Activated T-helper 1 cell treated with anti-CD3 and anti-CD28 coated beads, Interleukin-12 subunit alpha, Interleukin-12 subunit beta, Interleukin-2, Interleukin-4 antibody, amounts not matched to agents 30 ng/mL and 10 ng/mL and 1 ng/mL, durations not matched to agents 14 hours and 24 hours and 36 hours (primary cell): ENCODE measurements at places on chromosomes 6 and 20. TPM values are rescaled to one million over a fixed set of nuclear protein-coding genes. Genes with fewer than 3 reads are reported as not detected.

DNA sequence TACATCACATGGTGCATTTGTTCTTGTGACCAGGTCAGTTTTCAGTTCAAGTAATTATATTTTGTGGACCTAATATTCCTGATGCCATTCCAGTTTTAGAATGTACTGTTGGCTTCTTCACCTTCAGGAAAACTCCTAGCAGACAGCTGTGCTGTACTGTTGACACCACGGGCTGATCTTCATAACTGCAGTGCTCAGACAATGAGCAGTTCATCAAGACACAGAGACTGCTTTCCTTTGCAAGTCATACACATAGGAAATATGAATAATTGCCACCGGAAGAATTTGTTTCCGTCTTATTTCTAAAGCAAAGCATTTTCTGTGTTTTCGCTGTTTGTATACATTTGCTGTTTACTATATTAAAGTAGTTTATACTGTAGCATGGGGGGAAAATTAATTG, 89.8 kb downstream of the C6orf118 start:
- no peak for DNase-seq

GRCh38 chr20:55132523-55132922, 657.1 kb downstream of the DOK5 start:
- DNase-seq = no peak

GRCh38 chr6:90044182-90044832, 150.0 kb downstream of the GJA10 start:
- DNase-seq = no peak

- DNase-seq = no peak
Observed at GRCh38 chr6:165807249-165807960, 144.4 kb upstream of the PDE10A start.

DNA sequence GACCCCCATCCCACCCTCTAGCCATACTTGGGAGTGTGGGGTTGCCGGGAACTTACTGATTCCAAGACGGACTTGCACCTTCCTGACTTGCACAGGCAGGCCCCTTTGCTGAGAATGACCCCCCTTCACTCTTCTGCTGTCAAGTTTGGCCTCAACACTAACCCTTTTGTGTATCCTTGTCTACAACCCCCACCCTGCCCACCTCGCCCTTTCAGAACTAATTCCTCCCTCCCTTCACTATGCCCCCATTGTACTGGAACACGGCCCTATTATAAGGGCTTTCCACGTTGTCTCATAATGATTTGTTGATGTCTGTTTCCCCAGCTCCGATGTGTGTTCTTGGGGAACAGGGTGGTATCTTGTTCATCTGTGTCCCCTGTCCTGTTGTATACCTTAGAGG, 4.4 kb upstream of the NEDD9 start:
- DNase-seq = no peak

DNA sequence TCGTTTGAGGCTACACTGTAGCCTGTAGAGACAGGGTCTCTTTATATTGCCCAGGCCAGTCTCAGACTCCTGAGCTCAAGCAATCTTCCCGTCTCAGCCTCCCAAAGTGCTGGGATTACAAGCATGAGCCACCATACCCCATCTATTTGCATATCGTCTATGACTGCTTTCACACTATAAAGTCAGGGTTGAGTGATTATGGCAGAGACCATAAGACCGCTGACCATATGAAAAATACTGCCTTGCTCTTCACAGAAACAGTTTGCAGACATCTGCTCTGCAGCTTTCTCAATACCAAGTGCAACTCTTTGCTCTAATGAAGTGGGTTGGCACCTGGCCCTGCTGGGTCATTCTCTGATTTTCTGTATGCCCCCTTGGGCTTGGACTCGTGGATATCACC, 79.5 kb upstream of the PAK5 start:
- DNase-seq = no peak

GRCh38 chr6:41970436-41970846, 28.8 kb upstream of the CCND3 start:
- DNase-seq = no peak

GRCh38 chr6:37365791-37366190, 12.0 kb downstream of the RNF8 start:
- no peak for DNase-seq

DNA sequence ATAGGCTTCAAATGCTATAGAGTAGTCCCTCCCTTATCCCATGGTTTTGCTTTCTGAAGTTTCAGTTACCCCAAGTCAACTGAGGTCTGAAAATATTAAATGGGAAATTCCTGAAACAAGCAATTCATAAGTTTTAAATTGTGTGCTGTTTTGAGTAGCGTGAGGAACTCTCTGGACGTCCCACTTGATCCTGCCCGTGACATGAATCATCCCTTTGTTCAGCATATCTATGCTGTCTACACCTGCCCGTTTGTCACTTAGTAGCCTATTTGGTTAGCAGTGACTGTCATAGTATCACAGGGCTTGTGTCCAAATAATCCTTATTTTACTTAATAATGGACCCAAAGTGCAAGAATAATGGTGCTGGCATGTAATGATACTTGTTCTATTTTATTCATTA, 5.0 kb downstream of the PCMT1 start:
- no peak for DNase-seq

GRCh38 chr6:170230520-170231292, 60.2 kb downstream of the DLL1 start:
- no peak for DNase-seq

DNA sequence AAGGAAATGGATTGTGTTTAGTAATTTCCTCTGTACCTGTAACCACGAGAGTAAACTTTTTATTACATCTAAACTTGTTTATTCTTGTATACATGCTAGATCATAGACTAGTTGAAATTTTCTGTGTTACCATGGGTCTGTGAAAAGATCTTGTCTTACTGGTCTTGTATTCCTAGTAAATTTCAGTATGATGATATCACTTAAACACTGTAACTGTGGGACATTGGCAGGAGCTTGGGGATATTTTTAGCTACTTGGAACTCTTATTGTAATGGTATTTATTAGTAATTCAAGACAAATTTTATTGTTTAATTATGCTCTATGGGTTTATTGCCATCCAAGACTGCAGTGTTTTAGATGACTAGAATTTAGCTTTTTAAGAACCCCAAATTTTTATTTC, 25.9 kb upstream of the TULP4 start:
- DNase-seq = no peak

- no peak for DNase-seq
Observed at GRCh38 chr6:129338683-129339082, 371.3 kb downstream of the ARHGAP18 start.

DNA sequence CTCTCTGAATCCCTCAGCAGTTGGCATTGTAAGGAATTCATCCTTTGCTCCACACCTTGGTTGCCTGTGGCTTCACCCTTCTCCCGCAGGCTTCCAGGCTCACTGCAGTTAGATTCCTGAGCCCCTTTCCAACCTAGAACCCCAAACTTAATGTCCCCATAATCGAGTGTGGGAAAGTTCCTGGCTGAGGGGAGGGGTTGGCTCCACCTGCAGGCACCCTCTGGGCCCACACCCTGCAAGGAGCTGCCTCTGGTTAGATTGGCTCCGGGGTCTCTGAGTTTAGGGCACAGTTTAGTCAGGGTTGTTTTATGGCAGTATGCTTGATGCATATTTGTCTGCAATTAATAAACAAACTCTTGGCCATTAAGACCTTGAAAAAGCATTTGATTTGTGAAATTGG, 63.4 kb downstream of the MTHFD1L start:
- no peak for DNase-seq

GRCh38 chr6:154638369-154638768, 94.8 kb upstream of the SCAF8 start:
- no peak for DNase-seq

SAPCD1 gene
- total RNA-seq = 16.7 and 17.0 TPM in 2 replicates

CTAGE9 gene
- total RNA-seq = not detected in 2 replicates

ETV7 gene
- total RNA-seq = 0.47 and 0.88 TPM in 2 replicates

RIN2 gene
- not detected in 2 replicates for total RNA-seq

SLC13A3 gene
- 0.24 TPM in 1 of 2 replicates, not detected in the other for total RNA-seq

BPI gene
- total RNA-seq = not detected in 2 replicates

C4A gene
- total RNA-seq = 4.0 and 4.1 TPM in 2 replicates

DEFB124 gene
- total RNA-seq = not detected in 2 replicates
